ENCODE measurements at places on chromosomes 12 and 14. TPM values are rescaled to one million over a fixed set of nuclear protein-coding genes. Genes with fewer than 3 reads are reported as not detected.

CEP170B gene
- 0.81 TPM for total RNA-seq

GDF3 gene
- not detected for total RNA-seq

GRCh38 chr12:49231878-49232655, 32.8 kb upstream of the TUBA1C start:
- no peak for DNase-seq

GRCh38 chr12:104938371-104938770, 19.7 kb downstream of the SLC41A2 start:
- DNase-seq, result no peak

DNA sequence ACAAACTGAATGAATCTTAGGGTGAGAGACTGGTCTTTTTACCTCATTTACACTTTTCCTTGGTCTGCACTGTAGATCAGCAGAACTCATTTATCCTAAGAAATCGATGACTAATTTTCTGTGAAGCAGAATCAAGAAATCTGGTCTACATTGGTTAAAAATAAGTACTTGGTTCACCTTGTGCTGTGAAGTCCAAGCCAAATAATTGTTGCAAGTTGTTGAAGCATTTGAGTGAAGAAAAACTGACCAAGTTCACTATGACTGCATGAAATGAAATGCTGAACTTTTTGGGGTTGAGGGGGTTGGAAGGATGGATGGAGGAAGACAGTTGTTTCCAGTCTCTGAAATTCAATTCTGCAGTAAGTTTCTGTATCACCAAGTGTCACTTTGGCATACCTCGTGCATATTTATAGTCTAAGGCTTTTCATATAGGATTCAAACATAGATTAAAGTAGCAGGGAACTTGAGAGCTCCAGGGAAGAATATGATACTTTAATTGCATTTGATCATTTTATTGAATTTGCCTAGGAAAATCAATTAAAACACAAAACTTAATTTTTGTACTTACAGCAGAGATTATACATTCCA, 75.0 kb downstream of the FAR2 start:
- no peak for DNase-seq

AKAP5 gene
- 0.27 TPM for total RNA-seq

GRCh38 chr14:74763803-74764531, 851 bp downstream of the YLPM1 start:
- no peak for DNase-seq

DNA sequence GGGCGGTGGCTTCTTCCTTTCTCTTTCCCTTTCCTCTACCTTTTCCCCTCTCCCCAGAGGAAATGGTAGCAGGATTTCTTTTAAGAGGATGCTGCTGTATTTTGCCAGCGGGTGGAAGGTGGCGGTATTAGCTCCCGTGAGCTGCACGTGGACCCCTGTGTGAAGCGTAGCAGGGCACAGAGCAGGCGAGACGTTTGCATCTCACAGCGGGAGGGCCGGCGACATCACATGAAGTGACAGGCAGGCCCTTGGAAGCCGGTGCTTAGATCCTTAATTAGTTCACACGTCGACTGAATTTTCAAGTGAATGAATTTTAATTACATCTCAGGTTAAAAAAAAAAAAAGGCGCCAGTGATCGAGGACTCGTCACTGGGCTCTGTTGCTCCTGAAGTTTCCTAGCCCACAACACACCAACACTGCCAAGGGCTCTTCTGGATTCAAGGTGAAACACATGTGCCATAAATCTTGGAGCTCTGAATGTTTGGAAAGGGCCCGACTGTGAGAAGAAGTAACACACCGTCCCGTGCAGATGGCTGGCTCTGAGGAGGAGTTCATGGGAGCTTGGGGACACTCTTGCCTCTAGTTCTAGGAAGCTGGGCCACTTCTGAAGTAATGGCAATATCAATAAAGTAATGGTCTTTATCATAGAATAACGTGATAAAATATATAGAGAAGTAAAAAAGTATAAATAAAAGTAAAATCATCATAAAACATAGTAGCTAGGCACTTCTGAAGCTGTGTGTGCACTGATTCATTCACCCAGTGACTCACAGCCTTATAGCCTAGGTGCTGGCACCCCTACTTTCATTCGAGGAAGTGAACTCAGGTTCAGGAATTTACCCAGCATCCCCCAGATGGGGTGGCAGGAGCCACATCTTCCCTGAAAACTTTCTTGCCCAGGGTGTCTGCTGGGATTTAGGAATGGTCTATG, 75.3 kb downstream of the AACS start:
- no peak for DNase-seq

MYF6 gene
- total RNA-seq, result not detected

Measured in hematopoietic multipotent progenitor cell (in vitro differentiated cells).